ENCODE measurements at places on chromosomes 5 and 9.

DNA sequence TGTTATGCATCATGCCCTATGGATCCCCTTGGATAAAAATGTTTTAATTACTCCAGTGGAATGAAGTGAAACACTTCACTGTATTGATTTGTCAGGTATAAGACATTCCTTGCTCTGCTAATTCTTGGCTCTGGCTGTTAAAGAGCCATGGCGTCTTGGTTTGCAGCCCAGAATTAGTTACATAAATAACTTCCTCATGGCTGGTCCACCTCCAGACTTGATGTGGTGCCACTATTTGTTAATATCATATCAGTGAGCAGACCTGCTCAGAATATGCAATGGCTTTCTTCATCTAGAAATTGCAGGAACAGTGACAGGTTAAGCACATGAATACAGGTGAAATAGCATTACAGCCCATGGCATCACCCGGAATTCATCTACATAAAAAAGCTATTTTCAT lies 446.9 kb upstream of the GRIN3A start:
- no peak for DNase-seq

GRCh38 chr5:157150995-157151394 lies 8.3 kb upstream of the MED7 start:
- no peak for DNase-seq

DNA sequence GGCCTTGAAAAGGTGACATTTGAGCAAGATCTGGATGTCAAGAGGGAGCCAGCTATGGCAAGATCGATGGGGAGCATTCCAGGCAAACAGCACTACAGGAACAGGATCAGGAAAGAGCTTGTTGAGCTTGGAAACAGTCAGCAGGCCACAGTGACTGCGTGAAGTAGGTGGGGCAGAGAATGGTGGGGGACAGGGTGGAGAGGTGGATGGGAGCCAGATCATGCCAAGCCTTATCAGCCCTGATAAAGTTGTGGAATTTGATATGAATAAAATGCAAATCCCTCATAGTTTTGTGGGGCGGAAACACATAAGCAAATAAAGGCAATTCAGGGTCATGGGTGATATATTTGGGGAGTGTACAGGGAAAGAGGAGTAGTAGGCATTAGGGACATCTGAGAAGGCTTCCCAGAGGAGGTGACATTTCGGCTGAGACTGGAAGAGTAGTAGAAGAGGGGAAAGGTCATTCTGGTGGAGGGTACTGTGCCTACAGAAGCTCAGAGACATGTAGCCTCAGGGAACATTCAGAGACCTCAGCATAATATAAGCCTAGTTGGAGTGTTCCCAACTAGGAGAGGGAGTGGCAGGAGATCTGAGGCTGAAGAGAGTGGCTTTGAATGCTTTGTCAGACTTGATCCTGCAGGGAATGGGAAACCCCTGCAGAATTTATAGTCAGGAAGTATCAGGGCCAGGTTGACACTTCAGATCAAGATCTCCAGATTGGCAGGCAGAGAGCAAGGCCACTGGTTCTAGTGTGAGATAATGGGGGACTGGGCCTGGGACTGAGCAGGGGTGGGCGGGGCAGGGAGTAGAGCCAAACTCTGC lies 9.7 kb upstream of the CYSTM1 start:
- no peak for DNase-seq

DNA sequence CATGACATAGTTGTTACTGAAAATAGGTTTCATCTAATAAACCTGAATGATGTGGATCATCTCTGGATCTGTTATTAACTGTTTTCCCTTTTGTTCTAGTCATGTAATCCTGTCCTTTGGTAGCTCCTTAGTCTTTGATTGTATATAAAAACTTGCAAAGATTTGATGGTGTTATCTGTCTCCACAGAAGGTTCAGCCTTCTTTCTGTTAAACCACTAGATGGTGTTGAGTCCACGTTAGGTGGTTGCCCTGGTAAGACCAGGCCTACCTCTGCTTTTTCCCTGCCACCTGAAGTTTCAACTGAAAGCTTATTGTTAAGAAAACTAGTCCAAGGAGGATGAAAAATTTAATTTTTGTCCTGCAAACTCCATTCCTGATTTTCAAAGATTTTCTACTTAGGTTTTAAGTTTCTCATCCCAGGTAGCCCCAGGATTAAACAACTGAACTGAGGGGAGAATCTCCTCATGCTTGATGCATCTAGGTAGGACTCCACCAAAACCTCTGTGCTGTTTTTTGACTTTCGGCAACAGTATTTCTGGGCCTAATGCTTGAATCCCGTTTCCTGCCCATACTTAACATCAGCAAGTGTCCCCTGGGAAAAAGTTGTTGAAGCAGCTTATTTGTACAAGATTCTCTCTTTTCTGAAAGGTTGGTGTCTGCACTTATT lies 68.5 kb downstream of the RICTOR start:
- DNase-seq, result no peak

DNA sequence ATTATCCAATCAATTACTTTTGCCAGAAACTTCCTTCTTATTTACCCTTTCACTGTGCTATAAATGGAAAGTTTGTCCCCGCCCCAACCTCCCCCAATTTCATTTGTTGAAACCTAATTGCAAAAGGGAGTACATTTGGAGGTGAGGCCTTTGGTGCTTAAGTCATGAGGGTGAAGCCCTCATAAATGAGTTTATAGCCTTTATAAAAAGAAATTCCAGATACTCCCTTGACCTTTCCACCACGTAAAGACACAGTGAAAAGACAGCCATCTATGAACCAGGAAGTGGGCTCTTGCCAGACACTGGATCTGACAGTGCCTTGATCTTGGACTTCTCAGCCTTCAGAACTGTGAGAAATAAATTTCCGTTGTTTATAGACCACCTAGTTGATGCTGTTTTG lies 82.3 kb downstream of the NUDT12 start:
- DNase-seq, result no peak

DNA sequence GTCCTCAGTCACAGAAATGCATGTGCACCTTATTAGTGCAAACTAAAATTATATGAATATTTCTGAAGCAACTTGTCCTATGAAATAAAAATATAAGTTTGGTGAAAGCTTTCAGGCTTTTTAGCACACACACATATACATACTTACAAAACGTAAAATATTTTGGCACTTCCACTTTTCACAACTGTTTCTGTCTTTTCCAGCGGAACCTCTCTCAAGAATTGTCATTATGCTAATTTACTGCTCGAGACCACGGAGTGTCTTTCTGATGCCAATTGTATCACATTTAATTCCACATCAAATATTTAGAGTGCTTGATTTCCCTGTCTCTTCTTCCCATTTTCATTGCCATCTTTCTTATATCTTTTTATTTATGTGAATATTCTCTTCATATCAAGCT lies 100.4 kb downstream of the MEF2C start:
- no peak for DNase-seq

DNA sequence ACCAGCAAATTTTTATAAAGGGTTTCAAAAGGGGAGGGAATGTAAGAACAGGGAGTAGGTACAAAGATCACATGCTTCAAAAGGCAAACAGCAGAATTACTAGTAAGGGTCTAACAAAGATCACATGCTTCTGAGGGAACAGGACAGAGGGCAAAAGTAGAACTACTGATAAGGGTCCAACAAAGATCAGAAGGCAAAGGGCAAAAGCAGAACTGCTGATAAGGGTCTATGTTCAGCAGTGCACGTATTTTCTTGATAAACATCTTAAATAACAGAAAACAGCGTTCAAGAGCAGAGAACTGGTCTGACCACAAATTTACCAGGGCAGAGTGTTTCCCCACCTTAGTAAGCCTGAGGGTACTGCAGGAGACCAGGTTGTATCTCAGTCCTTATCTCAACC lies 469.5 kb upstream of the PIK3R1 start:
- no peak for DNase-seq

DNA sequence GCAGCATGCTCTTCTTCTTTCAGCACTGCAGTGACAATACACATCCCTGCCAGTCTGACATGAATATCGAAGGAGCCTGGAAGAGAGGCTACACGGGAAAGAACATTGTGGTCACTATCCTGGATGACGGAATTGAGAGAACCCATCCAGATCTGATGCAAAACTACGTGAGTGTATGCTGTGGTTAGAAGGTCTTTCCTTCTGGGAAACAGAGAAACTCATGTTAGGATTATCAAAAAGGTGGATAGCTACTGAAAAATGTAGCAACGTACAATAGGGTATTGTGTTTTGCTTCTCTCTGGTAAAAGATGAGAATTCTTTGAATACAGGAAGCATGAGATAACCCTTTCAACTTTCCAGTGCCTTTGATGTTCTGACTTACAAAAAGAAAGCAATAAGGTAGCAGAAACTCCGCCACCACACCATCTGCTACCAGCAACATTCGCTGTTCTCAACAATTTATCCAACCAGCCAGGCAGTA lies 133.3 kb downstream of the PCSK5 start:
- no peak for DNase-seq

GRCh38 chr5:153523211-153523610 lies 32.7 kb downstream of the GRIA1 start:
- DNase-seq, result no peak

- peak; percentile 32 for DNase-seq
Measured at GRCh38 chr9:126690431-126691051, 76.8 kb downstream of the LMX1B start.

DNA sequence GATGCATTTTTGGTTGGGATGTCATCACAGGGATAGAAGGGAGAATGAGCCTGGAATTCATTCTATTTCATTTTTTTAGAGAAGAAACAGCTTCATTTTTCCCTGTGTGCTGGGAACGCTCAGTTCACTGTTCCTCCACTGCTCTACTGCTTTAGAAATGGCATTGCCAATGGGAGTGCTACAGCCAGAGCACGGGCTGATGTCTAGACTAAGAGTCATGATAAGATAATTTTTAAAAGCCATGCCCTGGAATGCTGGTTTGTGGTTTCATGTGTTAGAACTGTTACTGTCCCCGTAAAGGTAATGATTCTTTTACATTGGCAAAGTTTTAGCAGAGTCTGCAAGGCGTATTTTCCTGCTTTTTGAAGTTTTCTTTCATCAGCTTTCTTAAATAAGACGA lies 119.6 kb downstream of the SEMA6A start:
- DNase-seq, result no peak

GRCh38 chr9:117096138-117096537 lies 318.7 kb downstream of the ASTN2 start:
- no peak for DNase-seq

GRCh38 chr9:126063326-126063725 lies 263.3 kb upstream of the MVB12B start:
- no peak for DNase-seq

DNA sequence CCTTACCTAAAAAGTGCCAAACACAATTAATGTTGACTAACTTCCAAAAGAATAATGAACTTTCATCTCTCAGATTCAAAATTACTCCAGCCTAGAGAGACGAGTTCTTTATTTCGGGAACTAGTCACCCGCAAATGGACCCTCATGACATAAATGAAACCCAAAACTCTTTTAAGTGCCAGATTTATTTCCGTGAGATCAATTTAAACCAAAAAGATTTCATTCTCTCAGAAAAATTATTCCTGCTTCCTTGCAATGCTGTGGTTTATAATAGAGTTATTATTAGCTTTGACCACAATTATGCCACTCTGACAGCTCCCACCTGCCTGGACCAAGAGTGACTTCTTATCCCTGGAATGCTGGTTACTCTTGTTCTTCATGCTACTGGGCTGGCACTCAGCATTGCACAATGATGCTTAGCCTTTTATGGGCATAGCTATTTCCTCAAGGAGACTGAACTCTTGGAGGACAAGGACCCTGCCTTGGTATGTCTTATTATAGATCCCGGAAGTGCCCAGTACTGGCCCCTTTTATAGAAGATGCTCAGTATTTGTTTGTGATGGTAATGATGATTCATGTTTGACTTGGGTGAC lies 183.5 kb downstream of the SNX18 start:
- DNase-seq, result no peak

- DNase-seq, result no peak
Measured at GRCh38 chr9:89434636-89435035, 63.3 kb downstream of the SEMA4D start.

DNA sequence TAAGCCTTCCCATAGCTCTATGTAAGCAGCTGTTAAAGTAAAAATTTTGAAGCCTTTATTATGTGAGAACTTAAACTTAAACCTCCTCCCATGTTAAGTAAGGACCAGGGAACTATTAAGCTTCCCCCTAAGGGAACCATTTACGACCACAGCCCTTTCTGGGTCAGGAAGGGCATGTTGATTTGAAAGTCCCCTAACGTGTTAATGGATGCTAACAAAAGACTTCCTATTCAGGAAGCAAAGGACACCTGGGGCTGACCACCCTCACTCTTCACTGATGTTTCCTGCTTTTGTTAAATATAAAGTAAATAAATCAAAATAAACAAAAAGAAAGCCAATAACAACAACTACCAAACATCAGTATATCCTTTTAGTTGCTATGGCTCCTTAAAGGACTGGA lies 170.6 kb upstream of the RFX3 start:
- no peak for DNase-seq

GRCh38 chr5:43171926-43172325 lies 20.1 kb upstream of the NIM1K start:
- DNase-seq, result no peak

DNA sequence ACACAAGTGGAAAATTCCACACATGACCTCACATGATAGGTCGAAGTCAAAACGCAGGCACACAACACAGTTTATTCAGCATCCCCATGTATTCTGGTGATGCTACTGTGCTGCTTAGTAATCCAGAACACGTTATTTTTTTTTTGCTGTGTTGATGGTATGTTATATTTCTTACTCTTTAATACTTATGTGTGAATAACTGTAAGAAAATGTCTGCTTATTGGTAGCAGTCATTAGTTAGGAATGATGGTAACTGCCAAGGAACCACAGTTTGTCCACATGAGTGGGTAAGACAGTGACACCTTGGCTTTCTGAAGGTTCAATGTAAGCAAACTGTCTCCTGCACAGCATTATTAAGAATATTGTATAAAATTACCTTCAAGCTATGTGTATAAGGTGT lies 107.7 kb upstream of the DAPK1 start:
- no peak for DNase-seq

DNA sequence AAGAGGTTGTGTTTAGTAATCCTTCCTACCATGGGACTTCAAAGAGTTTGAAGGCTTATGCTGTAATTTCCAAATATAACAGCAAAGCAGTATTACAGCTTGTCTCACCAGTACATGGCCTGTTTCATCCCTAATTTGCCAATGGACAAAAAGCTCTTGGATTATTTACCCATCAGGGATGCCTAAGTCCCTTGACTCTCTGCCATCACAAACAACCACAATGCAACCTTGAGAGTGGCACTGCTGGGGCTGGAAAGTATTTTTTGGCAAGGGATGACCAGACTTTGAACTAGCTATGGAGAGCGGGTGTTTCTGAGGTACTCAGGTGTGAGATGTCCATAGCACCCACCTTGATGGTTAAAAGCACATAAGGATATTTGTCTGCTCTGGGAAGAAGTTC lies 9.1 kb downstream of the MAMDC2 start:
- DNase-seq, result no peak

DNA sequence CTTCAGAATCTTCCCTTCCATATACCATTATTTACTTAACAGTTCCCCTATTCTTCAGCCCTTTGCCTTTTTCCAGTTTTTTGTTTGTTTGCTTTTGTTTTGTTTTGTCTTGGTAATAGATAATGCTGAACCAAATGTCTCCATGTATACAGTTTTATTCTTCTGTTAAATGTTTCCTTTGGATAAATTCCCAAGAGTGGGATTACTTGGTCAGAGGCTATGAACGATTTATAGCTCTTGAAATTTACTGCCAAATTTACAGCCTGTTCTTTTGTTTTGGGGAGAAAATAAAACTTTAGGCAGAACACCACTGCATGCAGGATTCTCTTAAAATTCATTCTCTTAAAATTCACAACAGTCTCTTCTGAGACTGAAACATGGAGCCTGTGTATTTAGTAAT lies 38.6 kb downstream of the NR4A3 start:
- no peak for DNase-seq

- DNase-seq, result no peak
Measured at GRCh38 chr9:118028225-118028624, 324.0 kb downstream of the TLR4 start.

All from right hindlimb (tissue), 1 donor.